Amniotic epithelial cell (primary cell): ENCODE measurements at places on chromosomes 7 and 10.

- DNase-seq = peak; percentile 80
These were observed 14.2 kb upstream of the NMT2 start for GRCh38 chr10:15182540-15183207.

- no peak for DNase-seq
These were observed 1086.9 kb downstream of the XPNPEP1 start for GRCh38 chr10:108836362-108836761.

- DNase-seq = no peak
These were observed 36.5 kb downstream of the CTNNA3 start for GRCh38 chr10:67659497-67659896.

DNA sequence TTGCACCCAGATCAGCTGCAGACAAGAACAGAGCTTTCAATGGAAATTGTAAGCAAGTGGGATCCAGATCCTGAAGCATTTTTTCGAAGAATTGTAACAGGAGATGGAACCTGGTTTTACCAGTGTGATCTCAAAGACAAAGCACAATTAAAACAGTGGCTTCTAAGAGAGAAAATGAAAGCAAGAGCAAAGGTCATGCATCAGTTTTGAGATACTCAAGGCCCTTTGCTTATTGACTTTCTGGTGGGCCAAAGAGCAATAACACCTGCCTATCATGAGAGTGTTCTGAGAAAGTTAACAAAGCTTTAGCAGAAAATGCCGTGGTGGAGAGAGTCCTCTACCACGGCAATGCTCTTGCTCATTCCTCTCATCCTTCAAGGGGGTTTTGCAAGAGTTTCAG lies 194.8 kb downstream of the TMEM178B start:
- no peak for DNase-seq

GRCh38 chr7:89908736-89909135 lies 245.5 kb upstream of the STEAP1 start:
- no peak for DNase-seq

GRCh38 chr7:135508883-135509588 lies 866 bp downstream of the CNOT4 start:
- peak; percentile 35 for DNase-seq

GRCh38 chr10:125811251-125811650 lies 11.8 kb downstream of the UROS start:
- DNase-seq = peak; percentile 9

DNA sequence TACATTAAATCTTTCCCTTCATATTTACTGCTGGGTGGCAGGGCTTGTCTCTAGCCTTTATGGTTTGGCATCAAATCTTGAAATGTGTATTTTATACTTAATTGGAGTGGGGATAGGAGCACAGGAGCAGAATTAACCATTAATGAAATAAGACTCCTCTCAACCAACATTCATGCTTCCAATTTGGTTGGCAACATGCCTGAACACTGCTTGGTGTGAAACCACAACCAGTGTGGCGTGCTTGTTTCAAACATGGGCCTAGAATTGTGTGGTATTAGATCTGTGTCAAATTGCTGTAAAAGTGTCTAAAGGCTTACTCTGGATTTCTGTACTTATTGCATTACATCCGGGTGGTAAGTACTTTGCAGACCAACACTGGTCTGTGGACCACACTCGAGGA lies 25.1 kb upstream of the VPS41 start:
- DNase-seq = no peak

GRCh38 chr10:122140461-122140902 lies 130.6 kb upstream of the BTBD16 start:
- peak; percentile 40 for DNase-seq

DNA sequence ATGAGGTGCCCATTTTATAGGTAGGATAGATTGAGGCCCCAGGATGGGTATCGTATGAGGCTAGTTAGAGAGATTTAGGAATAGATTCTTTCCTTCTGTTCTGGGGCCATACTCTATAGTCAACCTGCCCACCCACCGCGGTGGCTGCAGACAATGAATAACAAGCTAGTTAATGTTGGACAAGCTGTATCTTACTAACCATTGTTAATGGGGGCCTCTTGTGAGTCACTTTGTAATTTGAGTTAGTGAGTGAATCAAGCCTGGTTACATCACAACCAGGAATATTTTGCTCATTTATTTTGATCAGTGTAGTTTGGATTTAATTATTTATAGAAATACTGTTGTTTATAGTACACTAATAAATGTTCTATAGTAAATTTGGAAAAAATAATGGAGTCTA lies 7.3 kb downstream of the SORCS3 start:
- no peak for DNase-seq

GRCh38 chr10:29141761-29142160 lies 147.1 kb upstream of the LYZL1 start:
- peak; percentile 70 for DNase-seq
